Activated CD4-positive, CD25-positive, alpha-beta regulatory T cell treated with anti-CD3 and anti-CD28 coated beads, Interleukin-2, amount 50 U/mL, for 72 hours (primary cell): ENCODE measurements at places on chromosomes 3 and 15.

DNA sequence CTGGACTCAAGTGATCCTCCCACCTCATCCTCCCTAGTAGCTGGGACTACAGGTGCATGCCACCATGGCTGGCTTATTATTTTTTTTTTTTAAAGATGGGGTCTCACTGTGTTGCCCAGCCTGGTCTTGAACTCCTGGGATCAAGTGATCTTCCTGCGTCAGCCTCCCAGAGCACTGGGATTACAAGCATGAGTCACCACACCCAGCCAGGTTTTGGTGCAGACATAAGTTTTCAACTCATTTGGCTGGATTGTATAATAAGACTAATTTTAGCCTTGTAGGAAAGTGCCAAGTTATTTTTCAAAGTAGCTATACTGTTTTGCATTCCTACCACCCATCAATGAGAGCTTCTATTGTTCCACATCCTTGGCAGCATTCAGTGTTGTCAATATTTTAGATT, 32.1 kb downstream of the BUB1B start:
- no peak for DNase-seq

DNA sequence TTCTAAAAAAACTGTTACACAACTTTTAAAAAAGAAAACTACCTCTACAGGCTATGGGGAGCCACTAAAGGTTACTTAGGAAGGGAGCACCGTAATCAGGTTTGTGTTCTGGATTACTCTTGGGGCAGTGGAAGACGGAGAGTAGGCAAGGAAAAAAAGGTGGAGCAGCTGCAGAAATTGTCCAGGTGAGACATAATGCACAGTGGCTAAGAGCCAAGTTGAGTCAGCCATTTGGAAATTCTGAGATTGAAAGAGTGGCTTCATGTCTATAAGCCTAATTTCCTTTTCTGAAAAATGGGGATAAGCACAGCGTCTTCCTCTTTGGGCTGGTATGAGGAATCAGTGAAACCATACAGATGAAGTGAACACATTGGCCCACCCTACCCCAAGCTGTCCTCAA, 195.2 kb downstream of the CADPS start:
- no peak for DNase-seq

DNA sequence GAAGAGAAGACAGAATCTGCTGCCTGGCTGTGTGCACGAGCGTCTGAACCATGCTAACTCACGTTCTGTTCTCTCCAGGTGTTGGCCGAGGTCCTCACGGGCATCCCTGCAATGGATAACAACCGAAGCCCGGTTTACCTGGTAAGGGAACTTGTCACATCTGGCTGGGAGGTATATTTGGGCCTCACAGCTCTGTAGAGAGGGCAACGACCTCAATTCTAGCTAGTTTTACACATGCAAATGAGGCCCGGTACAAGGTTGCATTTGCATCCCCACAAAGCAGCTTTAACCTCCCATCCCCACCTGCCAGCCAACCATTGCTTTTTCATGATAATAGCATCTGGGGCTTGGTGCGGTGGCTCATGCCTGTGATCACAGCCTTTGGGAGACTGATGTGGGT, 22.0 kb upstream of the TATDN2 start:
- DNase-seq = no peak

DNA sequence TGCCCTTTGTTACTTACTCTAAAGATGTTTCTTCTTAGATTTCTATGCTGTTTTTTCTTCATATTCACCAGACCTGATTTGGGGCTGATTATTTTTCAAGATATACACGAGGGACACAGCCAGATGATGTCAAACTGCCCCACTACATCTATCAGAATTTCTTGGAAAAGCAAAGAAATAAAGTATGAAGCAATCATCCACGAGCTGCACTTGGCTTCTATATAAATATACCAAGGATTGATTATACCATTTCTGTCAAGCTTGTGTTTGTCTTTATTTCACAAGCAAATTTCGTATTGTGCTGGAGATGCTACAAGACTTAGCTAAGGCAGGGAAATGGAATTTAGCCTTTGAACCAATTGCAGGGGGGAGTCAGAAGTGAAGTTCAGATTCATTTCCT, 715.1 kb upstream of the NR2F2 start:
- no peak for DNase-seq

- no peak for DNase-seq
Measured at GRCh38 chr3:100457811-100458210, 34.6 kb upstream of the TMEM45A start.

GRCh38 chr15:72193836-72194396, 3.7 kb downstream of the GRAMD2A start:
- DNase-seq = no peak

GRCh38 chr15:89472785-89473256, 23.6 kb downstream of the RHCG start:
- peak; percentile 43 for DNase-seq

GRCh38 chr15:62769604-62770003, 272.9 kb upstream of the TPM1 start:
- no peak for DNase-seq

DNA sequence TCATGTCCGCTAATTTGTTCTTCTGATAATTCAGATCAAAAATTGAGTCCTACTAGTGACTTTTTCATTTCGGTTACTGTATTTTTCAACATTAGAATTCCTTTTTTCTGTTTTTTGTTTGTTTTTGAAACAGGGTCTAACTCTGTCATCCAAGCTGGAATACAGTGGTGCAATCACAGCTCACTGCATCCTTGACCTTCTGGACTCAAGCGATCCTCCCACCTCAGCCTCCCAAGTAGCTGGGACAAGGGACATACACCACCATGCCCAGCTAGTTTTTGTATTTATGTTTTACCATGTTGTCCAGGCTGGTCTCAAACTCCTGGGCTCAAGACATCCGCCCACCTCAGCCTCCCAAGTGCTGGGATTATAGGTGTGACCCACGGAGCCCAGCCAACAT, 8.0 kb upstream of the INO80 start:
- no peak for DNase-seq

DNA sequence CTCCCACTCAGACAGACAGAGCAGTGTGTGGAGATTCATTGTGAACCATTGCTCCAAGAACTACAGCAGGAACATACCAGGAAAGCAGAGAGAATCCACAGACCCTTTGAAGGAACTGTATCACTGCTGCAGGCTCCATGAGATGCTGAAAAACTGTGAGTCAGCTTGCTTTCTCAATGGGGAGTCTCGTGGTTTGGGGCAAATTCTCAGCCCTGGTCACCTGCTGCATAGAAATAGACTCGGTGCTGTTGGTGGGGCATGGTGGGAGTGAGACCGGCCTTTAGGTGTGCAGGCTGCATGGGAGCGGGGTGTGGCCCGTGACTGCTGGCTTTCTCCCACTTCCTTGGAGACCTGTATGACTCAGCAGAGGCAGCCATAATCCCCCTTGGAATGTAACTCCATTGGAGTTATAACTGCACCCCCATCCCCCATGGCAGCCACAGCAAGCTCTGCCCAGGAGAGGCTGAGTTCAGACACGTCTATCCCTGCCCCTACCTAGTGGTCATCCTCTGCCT, 35.6 kb downstream of the ALCAM start:
- no peak for DNase-seq

- DNase-seq = no peak
Measured at GRCh38 chr3:36305929-36306520, 74.3 kb upstream of the STAC start.

DNA sequence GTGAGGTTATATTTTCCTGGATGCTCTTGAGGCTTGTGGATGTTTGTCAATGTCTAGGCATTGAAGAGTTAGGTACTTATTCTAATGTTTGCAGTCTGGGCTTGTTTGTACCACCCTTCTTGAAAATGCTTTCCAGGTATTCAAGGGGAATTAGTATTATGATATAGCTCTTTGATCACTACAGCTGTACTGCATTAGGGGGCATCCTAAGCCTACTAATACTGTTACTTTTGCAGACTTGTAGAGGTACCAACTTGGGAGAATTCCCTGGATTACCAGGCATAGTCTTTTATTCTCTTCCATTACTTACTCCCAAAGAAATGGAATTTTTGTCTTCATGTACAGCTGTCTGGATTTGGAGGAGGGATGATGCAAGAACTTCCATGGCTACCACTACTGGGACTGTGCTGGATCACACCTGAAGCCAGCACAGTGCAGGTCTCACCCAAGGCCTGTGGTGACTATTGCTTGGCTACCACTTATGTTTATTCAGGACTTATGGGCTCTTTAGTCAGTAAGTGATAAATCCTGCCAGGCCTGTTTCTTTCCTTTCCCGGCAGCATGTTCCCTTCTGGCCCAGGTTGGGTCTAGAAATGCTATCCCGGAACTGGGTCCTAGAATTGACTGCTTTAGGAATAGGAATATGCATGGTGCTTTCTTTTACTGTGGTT, 402.9 kb downstream of the IL20RB start:
- no peak for DNase-seq

- DNase-seq = no peak
Measured at GRCh38 chr3:119570229-119570628, 9.1 kb upstream of the ADPRH start.

GRCh38 chr3:135840436-135840835, 125.1 kb upstream of the PPP2R3A start:
- DNase-seq = no peak

GRCh38 chr15:87944691-87945090, 311.8 kb downstream of the NTRK3 start:
- DNase-seq = no peak

DNA sequence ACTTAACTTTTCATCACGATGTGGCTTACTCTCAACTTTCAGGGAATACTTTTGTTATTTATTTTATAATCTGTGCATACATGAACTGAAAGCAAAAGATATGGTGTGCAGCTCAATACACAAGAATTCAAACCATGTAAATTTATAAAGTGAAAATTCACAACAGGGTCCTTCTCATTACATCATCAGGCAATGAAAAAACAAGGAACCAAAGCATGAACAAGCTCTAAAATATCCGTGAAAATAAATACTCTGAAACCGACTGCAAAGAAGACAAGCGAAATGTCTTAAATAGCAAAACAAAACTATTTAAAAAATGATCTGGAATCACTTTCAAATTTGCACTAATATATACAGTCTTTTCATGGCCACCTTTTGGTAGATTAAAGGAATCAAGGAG, 28.9 kb downstream of the GNB5 start:
- no peak for DNase-seq

DNA sequence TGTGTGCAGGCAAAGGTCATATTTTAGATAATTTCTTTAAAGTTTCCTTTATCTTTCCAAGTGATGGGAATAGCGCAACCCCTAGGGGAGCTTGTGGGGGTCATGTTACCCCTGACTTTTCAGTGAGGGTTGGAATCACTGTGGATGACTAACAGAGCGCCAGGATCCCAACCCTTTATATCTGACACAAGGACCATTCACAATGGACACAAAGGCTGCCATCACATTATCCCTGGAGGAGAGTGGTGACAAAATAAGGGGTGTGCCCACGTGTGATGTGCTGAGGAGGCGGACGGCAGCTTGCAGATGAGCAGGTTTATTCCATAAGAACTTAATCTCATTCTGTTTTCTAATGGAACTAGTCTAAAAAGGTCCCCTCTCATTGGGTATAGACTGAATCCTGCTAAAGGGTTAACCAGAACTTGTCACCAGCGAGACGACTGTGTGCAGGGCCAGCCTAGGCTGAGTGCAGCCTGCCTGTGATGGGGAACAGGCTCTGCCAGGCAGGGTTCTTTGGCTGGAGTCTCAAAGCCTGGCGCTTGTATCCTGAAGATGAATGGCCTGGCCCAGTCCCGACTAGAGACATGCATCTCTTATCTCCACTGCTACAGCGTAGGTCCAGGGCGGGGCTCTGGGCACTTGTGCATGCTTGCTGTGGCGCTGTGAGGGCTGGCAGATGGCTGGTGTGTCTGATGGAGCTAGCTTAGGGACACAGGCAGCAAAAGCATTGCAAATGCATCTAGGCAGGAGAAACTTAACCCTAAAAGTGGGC, 50.2 kb downstream of the CHDH start:
- DNase-seq = no peak

- no peak for DNase-seq
Measured at GRCh38 chr15:50484781-50485180, 60.6 kb downstream of the USP8 start.

DNA sequence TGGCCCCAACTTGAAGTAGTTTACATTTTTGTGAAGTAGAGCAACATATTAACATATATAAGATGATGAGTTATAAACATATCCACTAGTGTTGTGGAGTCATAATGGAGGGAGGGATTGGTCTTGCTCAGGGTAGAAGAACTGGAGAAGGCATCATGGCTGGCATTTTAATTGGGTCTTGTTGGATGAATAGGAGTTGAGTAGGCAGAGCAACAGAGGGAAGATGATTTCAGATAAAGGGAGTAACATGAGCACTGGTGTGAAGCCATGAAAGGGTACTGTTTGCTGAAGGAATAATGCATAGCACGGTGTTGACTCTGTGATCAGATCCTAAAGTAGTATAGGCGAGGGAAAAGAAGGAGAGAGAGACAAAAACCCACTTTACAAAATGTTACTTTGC, 3.6 kb upstream of the RFX7 start:
- no peak for DNase-seq

- no peak for DNase-seq
Measured at GRCh38 chr3:10556312-10556711, 50.9 kb upstream of the ATP2B2 start.

DNA sequence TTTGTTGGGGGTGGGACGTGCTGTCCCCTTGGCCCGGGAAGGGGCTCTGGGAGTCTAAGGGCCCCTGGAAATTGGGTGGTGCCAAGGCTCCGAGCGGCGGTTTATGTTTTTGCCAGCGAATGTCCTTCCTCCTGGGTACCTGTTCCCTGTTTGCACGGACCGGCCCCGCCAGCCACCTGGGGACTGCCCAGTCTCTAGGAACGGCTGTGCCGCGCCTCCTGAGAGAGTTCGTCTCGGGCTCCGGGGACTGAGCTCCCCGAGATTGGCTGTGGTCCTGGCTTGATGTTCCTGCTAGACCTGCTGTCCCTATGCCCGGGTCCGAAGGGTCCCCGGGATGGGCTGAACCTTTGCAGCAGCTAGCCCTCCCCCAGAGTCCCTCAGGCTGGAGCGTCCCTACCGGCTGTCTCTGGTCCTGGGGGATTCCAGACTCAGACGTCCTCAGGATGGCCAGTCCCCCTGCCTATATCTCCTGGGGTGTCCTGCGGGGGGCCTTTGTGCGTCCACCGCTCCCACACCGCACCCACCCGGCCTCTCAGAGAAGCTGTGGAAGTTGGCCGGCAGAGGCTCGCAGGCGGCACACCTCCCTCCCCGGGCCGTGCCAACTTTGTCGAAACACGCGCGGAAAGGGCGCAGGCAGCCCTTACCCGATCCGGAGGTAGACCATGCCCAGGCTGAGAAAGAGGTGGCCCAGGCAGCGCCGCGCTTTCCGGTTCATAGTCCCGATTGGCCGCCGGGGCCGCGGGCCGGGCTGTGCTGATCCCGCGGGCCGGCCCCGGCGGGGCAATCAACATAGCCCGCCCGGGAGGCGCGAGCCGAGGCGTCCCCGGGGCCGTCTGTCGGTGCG, 547 bp downstream of the WNT7A start:
- DNase-seq = peak; percentile 37

- DNase-seq = no peak
Measured at GRCh38 chr15:99157456-99157855, 52.6 kb downstream of the SYNM start.
